A549 treated with dexamethasone at 1 μM for 4 hours (cell line): ENCODE measurements at places on chromosomes 1 and 21. TPM values are rescaled to one million over a fixed set of nuclear protein-coding genes. Genes with fewer than 3 reads are reported as not detected.

Gene KIAA0040
- 0.76 to 1.4 TPM (median 1.1 TPM) in 5 replicates for total RNA-seq

Gene BOLA1
- total RNA-seq: 13.9 to 21.0 TPM (median 19.2 TPM) in 5 replicates

Gene RHBG
- total RNA-seq: not detected in 5 replicates

Gene OLFML2B
- 0.33 to 0.68 TPM (median 0.51 TPM) in 5 replicates for total RNA-seq

Gene ALG6
- 4.6 to 6.5 TPM (median 6.1 TPM) in 5 replicates for total RNA-seq

Gene NRIP1
- total RNA-seq: 7.8 to 15.2 TPM (median 14.4 TPM) in 5 replicates

Gene OR2L8
- total RNA-seq: not detected in 5 replicates

Gene SLAMF1
- 0.05 TPM in 1 of 5 replicates, not detected in the others for total RNA-seq

Gene LINGO4
- total RNA-seq: not detected in 5 replicates

Gene SPRR1A
- not detected in 5 replicates for total RNA-seq

Gene CFHR2
- not detected in 5 replicates for total RNA-seq

Gene IL19
- total RNA-seq: 0.06 TPM in 1 of 5 replicates, not detected in the others

Gene DCDC2B
- total RNA-seq: not detected in 5 replicates

Gene A3GALT2
- not detected in 5 replicates for total RNA-seq

Gene SLC2A5
- 0.35 to 1.1 TPM (median 0.52 TPM) in 5 replicates for total RNA-seq

Gene SLC44A5
- 0.03 to 0.09 TPM (median 0.06 TPM) in 4 of 5 replicates, not detected in the other for total RNA-seq

Gene RLF
- 5.1 to 6.8 TPM (median 6.2 TPM) in 5 replicates for total RNA-seq

Gene EPHA8
- total RNA-seq: 0.02 to 0.10 TPM (median 0.05 TPM) in 4 of 5 replicates, not detected in the other

Gene TRIM33
- 11.5 to 18.6 TPM (median 14.9 TPM) in 5 replicates for total RNA-seq

Gene RPTN
- total RNA-seq: 0.02 TPM in 1 of 5 replicates, not detected in the others

Gene RNU1-4
- total RNA-seq: 10.6 TPM in 1 of 5 replicates, not detected in the others

Gene CFAP141
- 0.34 TPM in 1 of 5 replicates, not detected in the others for total RNA-seq

Gene PIK3R3
- total RNA-seq: 1.8 to 2.2 TPM (median 1.8 TPM) in 5 replicates

Gene SPATA45
- 0.20 to 0.46 TPM (median 0.42 TPM) in 3 of 5 replicates, not detected in the others for total RNA-seq

Gene CLIC4
- total RNA-seq: 47.1 to 67.0 TPM (median 58.8 TPM) in 5 replicates

Gene RAB25
- total RNA-seq: 0.16 TPM in 1 of 5 replicates, not detected in the others

Gene BRDT
- total RNA-seq: not detected in 5 replicates

Gene ESPN
- total RNA-seq: 0.34 to 1.2 TPM (median 0.77 TPM) in 5 replicates

Gene FMO5
- total RNA-seq: 0.17 to 0.46 TPM (median 0.39 TPM) in 5 replicates
